ELR (cell line): ENCODE measurements at places on chromosomes 16 and 17.

DNA sequence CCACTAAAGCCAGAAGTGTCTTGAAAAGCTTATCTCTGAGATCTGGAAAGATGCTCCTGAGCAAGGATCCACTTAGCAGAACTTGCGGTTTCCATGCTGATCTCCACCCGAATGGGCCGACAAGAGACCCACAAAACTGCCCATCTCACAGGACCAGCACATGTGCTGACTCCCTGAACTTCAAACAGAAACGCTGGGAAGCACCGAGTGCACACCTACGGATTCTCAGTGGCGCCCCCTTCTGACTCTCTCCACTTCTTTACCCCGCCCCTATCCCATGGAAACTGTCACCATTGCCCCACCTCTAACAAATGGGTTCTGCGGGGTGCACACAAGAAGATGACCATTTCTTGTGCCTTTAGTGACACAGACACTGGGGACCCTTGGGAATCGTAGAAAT lies 21.4 kb downstream of the CDRT4 start:
- DNase-seq, result no peak

GRCh38 chr17:35312790-35313711 lies 60.4 kb downstream of the SLFN11 start:
- DNase-seq, result peak; percentile 69

DNA sequence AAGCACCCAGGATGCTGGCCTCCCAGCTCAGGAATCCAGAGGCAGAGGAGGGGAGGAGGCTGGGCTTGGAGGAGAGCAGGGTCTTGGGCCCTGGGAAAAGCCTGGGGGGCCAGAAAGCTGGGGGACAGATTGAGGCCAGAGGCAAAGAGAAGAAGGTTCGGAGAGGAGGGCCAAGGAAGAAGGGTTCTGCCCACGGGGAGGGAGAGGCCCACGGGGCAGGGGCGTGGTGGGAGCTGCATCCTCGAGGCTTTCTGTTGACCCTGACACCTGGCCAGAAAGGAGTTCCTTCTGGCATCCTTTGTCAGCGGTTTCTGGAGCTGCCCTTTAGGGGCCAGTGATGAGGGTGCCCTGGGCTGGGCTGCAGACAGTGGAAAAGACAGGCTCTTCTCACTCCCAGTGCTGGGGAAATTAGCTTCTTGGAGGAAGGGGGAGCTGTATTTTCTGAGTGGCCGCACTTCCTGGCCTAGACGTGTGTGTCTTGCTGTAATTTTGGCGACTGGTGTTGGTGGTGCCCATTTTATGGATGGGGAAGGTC lies 308.7 kb downstream of the SEC14L1 start:
- no peak for DNase-seq

GRCh38 chr16:64236316-64236715 lies 885.5 kb downstream of the CDH11 start:
- DNase-seq, result no peak

GRCh38 chr17:76681222-76682137 lies 29.3 kb downstream of the MXRA7 start:
- peak; percentile 77 for DNase-seq

GRCh38 chr17:72053449-72053848 lies 67.4 kb upstream of the SOX9 start:
- no peak for DNase-seq

- no peak for DNase-seq
Observed at GRCh38 chr17:49509588-49509917, 14.5 kb downstream of the NGFR start.

GRCh38 chr17:444879-445454 lies 92.4 kb upstream of the RPH3AL start:
- DNase-seq, result no peak

GRCh38 chr16:65021852-65022595 lies 99.8 kb downstream of the CDH11 start:
- DNase-seq, result no peak

DNA sequence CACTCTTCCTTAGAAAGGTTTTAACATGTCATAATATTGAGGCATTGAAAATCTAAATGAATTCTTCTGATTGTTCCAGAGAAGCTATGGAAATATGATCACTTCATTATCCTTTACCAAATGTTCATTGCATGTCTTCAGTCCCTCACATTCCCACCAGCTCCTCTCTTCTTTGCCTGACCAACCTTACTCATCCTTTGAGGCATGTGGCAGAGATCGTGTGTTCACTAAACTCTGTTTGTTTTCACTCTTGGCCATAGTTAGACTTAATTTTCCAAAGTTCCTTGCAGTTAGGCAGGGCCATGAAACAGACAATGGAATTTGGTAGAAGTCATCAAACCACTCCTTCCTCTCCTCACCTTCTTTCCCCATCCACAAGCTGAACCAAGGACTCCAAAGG lies 266.5 kb upstream of the HSBP1 start:
- DNase-seq, result peak; percentile 5

DNA sequence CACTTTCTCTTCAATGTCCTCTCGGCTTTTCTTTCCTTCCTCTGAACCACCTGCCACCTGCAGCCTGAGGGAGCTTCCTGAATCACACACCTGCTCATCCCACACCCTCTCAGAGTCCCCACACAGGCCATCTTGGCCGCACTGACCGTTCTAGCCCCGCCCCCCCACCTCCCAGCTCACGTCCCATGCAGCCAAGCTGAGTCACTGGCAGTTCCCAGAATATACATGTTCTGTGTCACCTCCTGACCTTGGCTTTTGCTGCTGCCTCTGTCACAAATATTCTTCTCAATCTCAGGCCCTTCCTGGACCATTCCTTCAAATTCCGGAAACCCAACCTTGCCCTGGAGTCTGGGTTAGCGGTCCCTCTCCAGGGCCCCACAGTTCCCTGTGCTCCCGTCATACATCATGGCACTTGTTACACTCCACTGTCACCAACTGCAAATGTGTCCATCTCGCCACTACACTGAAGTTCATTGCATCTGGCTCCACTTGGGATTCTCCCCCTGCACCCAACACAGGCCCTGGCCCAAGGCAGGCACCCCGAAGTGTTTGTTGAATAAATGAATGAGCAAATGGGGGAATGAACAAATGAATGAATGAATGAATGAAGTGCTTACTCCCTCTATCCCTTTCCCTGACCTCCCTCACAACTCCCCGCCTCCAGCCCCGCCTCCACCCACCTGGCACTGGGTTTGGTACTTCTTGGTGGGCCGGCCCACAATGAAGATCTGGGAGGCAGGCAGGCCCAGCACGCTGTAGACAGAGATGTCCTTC lies 12.8 kb downstream of the PIMREG start:
- DNase-seq, result peak; percentile 81

GRCh38 chr16:15426796-15427195 lies 7.6 kb upstream of the BMERB1 start:
- no peak for DNase-seq

- DNase-seq, result peak; percentile 17
Observed at GRCh38 chr17:65595071-65595656, 33.7 kb upstream of the AXIN2 start.

DNA sequence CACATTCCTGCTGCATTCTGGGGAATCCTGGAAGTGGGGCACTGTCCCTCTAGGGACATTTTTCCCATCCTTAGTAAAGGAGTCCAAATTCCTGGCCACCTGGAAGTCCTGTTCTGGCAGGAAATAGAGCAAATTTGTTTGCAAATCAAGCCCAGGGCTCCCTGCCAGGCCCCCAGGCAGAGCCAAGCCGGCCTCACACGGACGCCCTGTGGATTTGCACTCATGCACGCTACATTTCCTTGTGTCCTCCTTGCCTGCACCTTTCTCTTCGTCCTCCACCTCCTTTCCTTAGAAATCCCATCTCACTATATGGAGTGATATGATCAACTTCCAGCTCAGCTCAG lies 7.0 kb upstream of the CALB2 start:
- no peak for DNase-seq

DNA sequence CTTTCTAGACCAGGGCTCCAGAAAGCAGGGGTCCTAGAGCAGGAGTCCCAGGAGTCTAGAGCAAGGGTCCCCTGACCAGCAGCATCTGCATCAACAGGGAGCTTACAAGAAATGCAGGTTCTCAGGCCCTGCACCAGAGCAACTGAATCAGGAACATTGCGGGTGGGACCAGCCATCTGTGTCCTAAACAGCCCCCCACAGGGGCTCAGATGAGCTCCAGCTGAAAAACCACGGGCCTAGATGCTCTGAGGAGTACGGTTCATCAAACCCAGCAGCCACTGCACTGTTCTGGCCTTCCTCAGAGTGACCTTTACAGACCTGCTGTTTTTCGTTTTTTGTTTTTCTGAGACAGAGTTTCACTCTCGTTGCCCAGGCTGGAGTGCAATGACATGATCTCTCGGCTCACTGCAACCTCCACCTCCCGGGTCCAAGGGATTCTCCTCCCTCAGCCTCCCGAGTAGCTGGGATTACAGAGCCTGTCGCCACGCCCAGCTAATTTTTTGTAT lies 438.2 kb downstream of the SOX9 start:
- no peak for DNase-seq

- no peak for DNase-seq
Observed at GRCh38 chr16:5065813-5066212, at the start of gene C16orf89. Gene C16orf89, minus strand, starts transcription at chr16:5065956. Its CDS starts 48 bp downstream, at chr16:5065908.

- no peak for DNase-seq
Observed at GRCh38 chr16:13811834-13812233, 108.1 kb upstream of the ERCC4 start.

- DNase-seq, result no peak
Observed at GRCh38 chr16:86966777-86967176, 350.4 kb downstream of the C16orf95 start.
